ENCODE measurements at places on chromosomes 16 and 17.

GRCh38 chr16:15650698-15651171 lies 690 bp downstream of the NDE1 start:
- DNase-seq = no peak

DNA sequence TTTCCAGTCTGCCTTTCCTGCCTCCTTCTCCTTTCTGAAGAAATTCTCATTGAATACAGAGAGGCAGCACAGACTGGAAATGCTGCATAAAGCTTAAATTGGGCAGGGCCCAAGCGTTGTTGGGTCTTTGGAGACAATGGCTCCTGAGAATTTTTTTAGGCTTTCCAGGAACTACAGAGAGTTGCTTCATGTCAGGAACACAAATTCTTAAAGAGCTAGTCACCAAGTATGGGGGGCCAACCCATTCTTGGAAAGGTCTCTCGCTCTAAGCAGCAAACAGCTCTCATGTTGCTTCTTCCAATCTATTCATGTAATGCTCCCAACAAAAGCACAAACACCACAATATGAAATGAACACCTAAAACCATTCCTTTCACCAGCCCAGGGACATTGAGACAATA lies 6.9 kb downstream of the HNF1B start:
- DNase-seq = no peak

DNA sequence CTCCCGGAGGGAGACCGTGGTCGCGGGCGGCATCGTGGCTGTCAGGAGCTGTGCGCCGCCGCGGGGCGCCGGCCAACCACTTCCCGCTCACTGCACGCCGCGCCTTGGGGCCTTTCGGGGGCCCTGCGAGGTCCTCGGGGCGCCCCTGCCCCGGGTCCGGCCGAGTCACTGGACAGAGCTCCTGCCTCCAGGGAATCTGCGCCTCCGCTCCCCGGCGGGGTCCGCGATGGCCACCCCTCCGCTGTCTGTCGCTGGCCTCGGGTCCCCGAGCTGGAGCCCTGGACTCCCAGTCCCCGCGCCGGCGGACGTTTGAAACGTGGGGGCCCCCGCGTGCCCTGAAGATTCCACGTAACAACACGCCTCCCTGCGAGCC lies at the start of gene QRICH2:
TSS of gene QRICH2 (minus strand) at position 311 of the 373 bp plus-strand sequence. CDS start at position 33, 278 bp downstream.
- no peak for DNase-seq

DNA sequence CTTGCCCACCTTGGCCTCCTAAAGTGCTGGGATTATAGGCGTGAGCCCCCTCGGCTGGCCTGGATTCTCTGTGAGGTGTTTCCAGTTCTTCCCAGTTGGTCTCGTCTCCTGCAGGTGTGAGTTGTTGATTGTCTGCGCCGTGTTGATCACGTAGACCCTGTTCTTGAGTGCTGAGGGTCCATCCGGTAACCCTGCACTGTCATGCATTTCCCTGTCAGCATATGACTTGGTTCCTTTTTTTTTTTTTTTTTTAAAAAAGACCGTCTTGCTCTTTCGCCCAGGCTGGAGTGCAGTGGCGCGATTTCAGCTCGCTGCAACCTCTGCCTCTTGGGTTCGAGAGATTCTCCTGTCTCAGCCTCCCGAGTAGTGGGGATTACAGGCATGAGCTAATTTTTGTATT lies 17.3 kb downstream of the MGRN1 start:
- no peak for DNase-seq

DNA sequence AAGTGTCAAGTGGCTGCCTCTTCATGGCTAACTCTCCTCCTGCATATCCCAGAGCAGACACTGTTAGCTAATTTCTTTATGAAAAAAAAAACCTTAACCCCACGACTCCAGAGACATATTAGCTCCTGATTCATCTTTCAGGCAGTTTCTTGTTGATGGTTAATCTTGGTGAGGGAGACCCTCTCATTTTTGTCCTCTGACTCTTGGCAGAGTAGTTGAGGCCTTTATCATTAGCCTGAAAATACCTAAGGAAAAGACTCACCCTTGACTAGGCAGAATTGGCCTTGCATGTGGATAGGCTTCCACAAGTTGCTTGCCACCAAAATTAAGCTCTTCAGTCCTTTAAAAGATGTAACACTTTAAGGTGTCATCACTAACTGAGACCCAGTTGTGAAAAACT lies 4.0 kb downstream of the CRYBA1 start:
- DNase-seq = no peak

- DNase-seq = peak; percentile 98
Measured at GRCh38 chr17:2982854-2983253, 80.6 kb downstream of the OR1D5 start.

GRCh38 chr16:48250520-48251278 lies 3.4 kb upstream of the ABCC11 start:
- DNase-seq = no peak

DNA sequence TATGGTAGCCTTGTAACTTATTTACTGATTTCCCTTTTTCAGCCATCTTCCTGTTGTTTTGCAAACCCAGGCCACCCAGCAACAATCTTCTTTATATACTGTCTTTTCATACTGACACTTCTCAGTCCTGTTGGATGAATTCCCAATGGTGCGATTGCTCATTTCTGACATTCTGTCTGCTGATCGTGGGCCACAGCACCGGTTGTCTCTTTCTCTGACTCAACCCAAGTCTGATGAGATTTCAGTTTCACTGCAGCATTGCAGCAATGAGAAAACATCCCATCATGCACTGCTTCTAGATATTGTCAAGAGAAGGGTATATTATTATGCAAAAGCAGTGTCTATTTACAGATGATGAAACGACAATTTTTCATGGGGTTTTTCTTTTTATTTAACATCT lies 349.2 kb upstream of the HSBP1 start:
- DNase-seq = peak; percentile 10

GRCh38 chr17:53721101-53721500 lies 101.6 kb upstream of the KIF2B start:
- DNase-seq = no peak

GRCh38 chr16:54077050-54077821 lies 209.4 kb downstream of the IRX3 start:
- no peak for DNase-seq

GRCh38 chr17:63405741-63406261 lies 40.3 kb downstream of the CYB561 start:
- DNase-seq = peak; percentile 87

GRCh38 chr16:9302072-9302471 lies 210.6 kb downstream of the HAPSTR1 start:
- DNase-seq = no peak

- no peak for DNase-seq
Measured at GRCh38 chr17:39183720-39184119, 13.7 kb downstream of the CACNB1 start.

DNA sequence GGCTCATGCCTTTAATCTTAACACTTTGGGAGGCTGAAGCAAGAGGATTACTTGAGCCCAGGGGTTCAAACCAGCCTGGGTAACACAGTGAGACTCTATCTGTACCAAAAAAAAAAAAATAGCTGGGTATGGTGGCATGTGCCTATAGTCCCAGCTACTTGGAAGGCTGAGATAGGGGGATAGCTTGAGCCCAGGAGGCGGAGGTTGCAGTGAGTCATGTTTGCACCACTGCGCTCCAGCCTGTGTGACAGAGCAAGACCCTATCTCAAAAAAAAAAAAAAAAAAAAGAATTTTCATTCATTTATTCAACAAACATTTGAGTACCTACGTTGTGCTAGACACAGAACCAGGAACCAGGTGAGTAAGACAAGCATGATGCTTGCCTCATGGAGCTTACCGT lies 73.6 kb upstream of the MRTFB start:
- no peak for DNase-seq

GRCh38 chr16:54144572-54144947 lies 142.0 kb downstream of the IRX3 start:
- DNase-seq = no peak

DNA sequence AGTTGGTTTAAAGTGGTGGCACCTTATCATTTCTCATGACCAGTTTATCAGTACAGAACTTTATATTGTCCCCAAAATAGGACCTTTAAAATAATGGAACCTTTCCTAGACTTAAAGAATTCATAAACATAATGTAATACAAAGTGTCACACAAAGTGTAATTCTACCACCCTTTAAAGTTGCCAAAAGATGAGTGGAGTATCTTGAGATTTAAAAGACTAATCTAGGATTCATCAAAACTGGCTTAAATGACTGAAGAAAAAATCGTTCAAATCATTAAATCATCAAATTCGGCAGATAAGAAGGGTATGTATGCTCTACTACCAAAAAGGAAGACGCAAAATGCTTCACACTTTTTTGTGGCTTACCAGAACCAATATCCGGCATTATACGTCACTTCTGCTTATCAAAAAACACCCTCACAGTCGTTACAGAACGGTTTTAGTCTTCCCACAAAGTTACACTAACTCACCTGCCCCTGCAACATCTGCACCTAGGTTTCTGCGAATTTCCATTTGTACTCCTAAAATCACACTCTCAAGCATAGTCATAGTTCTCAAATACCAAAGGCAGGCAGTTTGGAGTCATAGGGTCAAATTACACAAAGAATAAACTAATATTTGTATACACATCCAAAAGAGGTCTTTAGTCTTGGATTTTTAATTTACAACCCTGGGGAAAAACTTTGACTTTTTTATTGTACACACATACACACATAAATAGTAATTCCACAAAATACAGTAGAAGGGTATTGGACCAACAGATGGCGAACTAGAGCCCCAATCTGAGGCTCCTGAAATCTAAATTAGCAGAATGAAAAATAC lies 1.4 kb upstream of the KANSL1 start:
- DNase-seq = peak; percentile 86

DNA sequence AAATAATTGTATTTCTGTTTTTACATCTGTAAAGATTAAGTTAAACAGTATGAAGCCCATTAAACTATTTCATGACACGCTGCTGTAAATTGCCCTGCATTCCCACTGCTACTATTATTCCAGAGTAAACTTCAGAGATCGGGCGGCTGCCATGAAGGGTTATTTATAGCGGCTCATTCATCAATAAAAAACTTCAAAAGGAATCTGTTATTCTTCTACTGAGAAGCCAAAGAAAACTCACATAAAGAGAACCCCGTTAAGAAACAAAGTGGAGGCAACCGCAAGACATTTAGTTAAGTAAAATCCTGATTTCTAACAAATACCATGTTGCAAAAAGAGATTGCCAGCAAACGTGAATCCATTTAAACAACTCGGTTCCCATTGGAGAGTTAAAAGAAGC lies 16.4 kb downstream of the FOXL1 start:
- DNase-seq = no peak

DNA sequence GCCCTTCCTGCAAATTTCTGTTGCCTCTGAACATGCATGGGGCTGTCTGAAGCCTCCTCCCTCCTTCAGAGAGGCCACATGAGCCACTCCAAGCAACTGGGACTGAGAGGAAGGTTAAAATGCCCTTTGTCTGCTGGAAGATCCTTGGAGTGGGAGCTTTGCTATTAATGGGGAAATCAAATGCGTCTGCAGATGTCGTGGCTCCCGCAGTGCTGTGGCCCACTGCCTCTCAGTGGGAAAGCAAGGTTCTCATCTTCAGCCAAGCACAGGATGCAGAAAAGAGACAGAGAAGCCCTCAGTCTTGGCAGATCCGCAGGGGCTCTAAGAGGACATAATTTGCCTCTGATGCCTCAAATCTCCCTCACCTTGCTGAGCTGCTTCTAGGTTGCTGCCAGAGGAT lies 34.8 kb downstream of the PEMT start:
- DNase-seq = no peak

GRCh38 chr16:50879873-50880695 lies 138.2 kb downstream of the CYLD start:
- DNase-seq = peak; percentile 56

DNA sequence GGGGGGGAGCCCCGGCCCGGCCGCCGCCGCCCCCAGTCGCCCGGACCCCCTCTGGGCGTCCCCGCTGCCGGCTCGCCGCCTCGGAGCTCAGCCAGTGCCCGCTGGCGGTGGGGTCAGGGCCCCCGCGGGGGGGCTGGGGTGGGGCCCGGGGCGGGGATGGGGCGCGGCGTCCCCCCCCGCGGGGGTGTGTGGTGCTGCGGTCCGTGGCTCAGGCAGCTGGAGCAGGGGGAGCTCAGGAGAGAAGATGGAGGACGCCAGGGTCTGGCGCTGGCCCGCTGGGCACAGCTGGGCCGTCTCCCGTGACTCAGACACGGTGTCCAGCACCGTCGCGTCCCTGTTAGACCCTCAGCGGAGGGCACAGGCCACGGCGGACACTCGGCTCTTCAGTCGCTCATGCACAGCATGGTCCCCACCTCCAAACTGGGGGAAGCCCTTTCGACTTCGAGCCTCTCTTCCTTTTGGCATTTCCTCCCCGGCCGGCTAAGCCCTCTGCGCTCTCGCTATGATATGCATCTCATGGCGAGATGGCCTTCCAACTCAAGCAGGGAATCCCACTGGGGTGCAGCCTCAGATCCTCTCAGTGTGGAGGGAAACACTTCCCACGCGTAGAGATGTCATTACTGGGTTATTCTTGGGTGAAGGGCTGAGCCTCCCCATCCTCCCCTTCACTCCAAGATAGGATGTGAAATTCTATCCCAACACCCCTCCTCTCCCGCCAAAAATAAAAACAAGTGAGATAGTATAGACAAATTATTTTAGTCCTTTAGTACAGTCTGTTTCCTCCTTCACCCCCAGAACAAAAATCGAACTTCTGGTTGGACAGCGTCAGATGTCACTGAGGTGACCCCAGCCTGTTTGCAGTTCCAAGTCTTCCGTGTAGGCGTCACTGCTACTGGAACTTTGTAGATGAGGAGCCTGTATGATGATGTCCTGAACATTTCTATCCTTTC lies 522 bp upstream of the VEZF1 start:
- DNase-seq = peak; percentile 56

DNA sequence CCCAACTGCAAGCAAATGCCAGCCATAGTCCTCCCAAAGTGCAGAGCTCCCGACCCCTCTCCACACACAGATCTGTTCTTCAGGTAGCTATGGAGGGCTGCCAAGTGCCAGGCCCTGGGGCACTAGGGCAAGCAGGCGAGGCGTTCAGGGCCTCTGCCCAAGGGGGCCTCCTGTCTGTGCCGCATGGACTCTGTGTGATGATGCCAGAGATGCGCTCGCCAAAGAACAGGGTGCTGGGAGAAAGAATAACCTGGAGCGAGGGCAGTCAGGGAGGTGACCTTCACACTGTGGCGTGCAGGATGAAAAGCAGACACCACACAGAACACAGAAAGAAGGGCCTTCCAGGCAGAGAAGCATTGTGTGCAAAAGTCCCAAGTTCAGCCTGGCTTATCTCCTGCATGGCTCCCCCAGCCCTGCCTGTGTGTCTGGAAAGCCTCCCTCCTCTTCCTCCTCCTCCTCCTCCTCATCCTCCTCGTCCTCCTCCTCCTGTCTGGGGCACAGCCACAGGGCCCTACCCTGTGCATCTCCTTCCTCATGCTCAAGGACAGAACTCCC lies 44.2 kb downstream of the PEMT start:
- DNase-seq = no peak

- peak; percentile 20 for DNase-seq
Measured at GRCh38 chr17:72223866-72224291, 103.1 kb downstream of the SOX9 start.

GRCh38 chr17:50841949-50842354 lies 6.6 kb downstream of the WFIKKN2 start:
- DNase-seq = peak; percentile 28
